ENCODE measurements at places on chromosomes 7 and 10.

GRCh38 chr10:99431190-99431760 is 851 bp upstream of the GOT1 start:
- DNase-seq: no peak

DNA sequence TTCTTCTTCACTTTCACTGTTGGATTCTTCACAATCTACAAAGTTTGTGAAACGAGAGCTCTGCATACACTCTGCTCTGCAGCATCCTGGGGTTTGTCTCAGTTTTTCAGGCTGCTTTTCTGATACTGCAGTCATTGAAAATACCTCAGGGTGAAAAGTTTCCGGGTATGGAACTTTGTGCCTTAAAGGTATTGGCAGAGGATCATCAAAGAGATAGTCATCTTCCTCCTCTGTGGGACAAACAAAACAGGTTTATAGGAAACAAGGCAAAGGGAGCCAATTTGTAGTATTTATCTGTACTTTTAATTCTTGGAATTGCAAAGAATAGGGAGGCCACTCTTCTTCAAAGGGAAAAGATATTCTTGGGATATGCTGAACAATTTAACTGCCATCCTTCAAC is 30.4 kb downstream of the SUV39H2 start:
- no peak for DNase-seq

- DNase-seq: no peak
These were observed 93.9 kb downstream of the PDGFA start for GRCh38 chr7:425794-426188.

- DNase-seq: no peak
These were observed 201.9 kb upstream of the FRMD4A start for GRCh38 chr10:14532473-14533251.
